ENCODE measurements at places on chromosomes 1 and 21.

GRCh38 chr1:8985915-8986813 is 40.1 kb downstream of the SLC2A7 start:
- DNase-seq = peak; percentile 96

GRCh38 chr1:3067671-3068563 is 1.1 kb upstream of the PRDM16 start:
- no peak for DNase-seq

DNA sequence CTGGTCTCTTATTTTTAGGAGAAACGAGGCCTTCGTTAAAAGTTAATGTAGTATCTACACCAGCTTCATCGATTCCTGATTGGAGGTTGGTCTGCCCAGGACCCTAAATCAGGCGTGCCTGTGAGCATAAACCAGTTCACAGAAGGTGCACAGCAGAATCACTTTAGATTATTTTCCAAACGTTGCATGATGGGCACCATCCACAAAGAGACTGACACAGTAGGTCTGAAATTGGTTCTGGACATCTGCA is 256 bp upstream of the TARBP1 start:
- no peak for DNase-seq

GRCh38 chr21:46559291-46559983 is 45.4 kb downstream of the S100B start:
- no peak for DNase-seq
